Melanocyte of skin (primary cell): ENCODE measurements at places on chromosomes 3 and 15. TPM values are rescaled to one million over a fixed set of nuclear protein-coding genes. Genes with fewer than 3 reads are reported as not detected.

The PIGZ gene
- total RNA-seq = 4.4 and 5.5 TPM in 2 replicates

The PRR23B gene
- not detected in 2 replicates for total RNA-seq

The TPRG1 gene
- total RNA-seq = 1.7 TPM in 1 of 2 replicates, not detected in the other

The TCAIM gene
- total RNA-seq = 25.5 and 33.4 TPM in 2 replicates

The BCHE gene
- total RNA-seq = 19.6 and 35.6 TPM in 2 replicates

The IFT57 gene
- 46.0 and 51.2 TPM in 2 replicates for total RNA-seq

The GXYLT2 gene
- total RNA-seq = 26.8 and 43.3 TPM in 2 replicates

The ZMYND10 gene
- total RNA-seq = 0.62 and 0.67 TPM in 2 replicates

The XIRP1 gene
- total RNA-seq = not detected in 2 replicates

The SAMD7 gene
- not detected in 2 replicates for total RNA-seq

The PAK2 gene
- total RNA-seq = 27.5 and 38.9 TPM in 2 replicates

The VEPH1 gene
- total RNA-seq = 44.3 and 259 TPM in 2 replicates

The NRG4 gene
- total RNA-seq = under 0.01 TPM in 1 of 2 replicates, not detected in the other

The TM6SF1 gene
- not detected in 2 replicates for total RNA-seq

The MITF gene
- 572 and 657 TPM in 2 replicates for total RNA-seq

The LOXL1 gene
- total RNA-seq = 4.5 and 10.2 TPM in 2 replicates

The BHLHE40 gene
- total RNA-seq = 73.0 and 93.4 TPM in 2 replicates

The ZMAT3 gene
- 15.8 and 39.3 TPM in 2 replicates for total RNA-seq

The C3orf20 gene
- under 0.01 TPM in 1 of 2 replicates, not detected in the other for total RNA-seq

The LRRC31 gene
- not detected in 2 replicates for total RNA-seq

The GOLGA8N gene
- total RNA-seq = 2.9 and 3.4 TPM in 2 replicates

The KCNMB2 gene
- total RNA-seq = not detected in 2 replicates

The LSG1 gene
- total RNA-seq = 43.7 and 67.2 TPM in 2 replicates

The FBN1 gene
- total RNA-seq = 56.8 and 66.2 TPM in 2 replicates

The SCN11A gene
- not detected in 2 replicates for total RNA-seq

The PLA2G4E gene
- not detected in 2 replicates for total RNA-seq

The P4HTM gene
- 13.4 and 14.8 TPM in 2 replicates for total RNA-seq

The DCP1A gene
- total RNA-seq = 25.8 and 27.3 TPM in 2 replicates

The ITIH4 gene
- total RNA-seq = 2.2 and 4.1 TPM in 2 replicates

The MORC1 gene
- total RNA-seq = under 0.01 TPM in 2 replicates

The TMEM40 gene
- total RNA-seq = not detected in 2 replicates

The WDR72 gene
- total RNA-seq = 3.4 and 4.0 TPM in 2 replicates

The MFN1 gene
- total RNA-seq = 34.4 and 62.2 TPM in 2 replicates

The RYK gene
- total RNA-seq = 42.0 and 74.5 TPM in 2 replicates

The CFAP20DC gene
- 6.2 and 9.5 TPM in 2 replicates for total RNA-seq

The DNAH12 gene
- under 0.01 and 0.36 TPM in 2 replicates for total RNA-seq

The ZNF860 gene
- 2.9 and 5.0 TPM in 2 replicates for total RNA-seq

The LYSMD2 gene
- total RNA-seq = 19.3 and 24.2 TPM in 2 replicates

The LMAN1L gene
- not detected in 2 replicates for total RNA-seq

The FAM107A gene
- not detected in 2 replicates for total RNA-seq

The SLC22A13 gene
- under 0.01 and 1.1 TPM in 2 replicates for total RNA-seq
